ENCODE measurements at places on chromosomes 5 and 9. TPM values are rescaled to one million over a fixed set of nuclear protein-coding genes. Genes with fewer than 3 reads are reported as not detected.

GRCh38 chr5:149011084-149011483, 51.8 kb downstream of the SH3TC2 start:
- H3K27ac ChIP-seq, result no peak overlapping the region
- H3K4me3 ChIP-seq, result no peak overlapping the region
- no peaks in the 10 kb centered on the region for H3K4me1 ChIP-seq
- no peaks in the 10 kb centered on the region for H3K27me3 ChIP-seq
- no peaks in the 10 kb centered on the region for H3K36me3 ChIP-seq
- DNase-seq, result no peak

Gene NR5A1
- 38.8 TPM for total RNA-seq

DNA sequence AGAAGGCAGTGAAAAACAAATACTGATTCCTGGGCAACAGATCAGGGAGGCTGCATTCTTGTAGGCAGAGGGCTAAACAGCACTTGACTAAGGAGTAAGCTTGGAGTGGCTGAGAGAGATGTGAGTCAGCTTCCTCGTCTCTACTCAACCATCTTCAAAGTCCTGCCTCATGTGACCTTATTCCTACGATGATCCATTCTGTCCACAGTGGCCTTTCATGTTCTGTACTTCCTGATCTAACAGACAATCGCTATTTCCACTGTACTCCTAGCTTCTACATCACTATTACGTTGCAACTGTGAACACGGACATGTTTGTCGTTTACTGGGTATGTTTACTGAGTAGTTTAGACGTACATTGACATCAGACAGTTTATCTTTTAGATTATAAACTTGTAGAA, 365.4 kb downstream of the ARL15 start:
- H3K4me3 ChIP-seq, result no peak overlapping the region
- DNase-seq, result peak; percentile 42
- peaks cover 11% of the 10 kb centered on the region for H3K4me1 ChIP-seq
- H3K27ac ChIP-seq, result no peak overlapping the region
- no peaks in the 10 kb centered on the region for H3K27me3 ChIP-seq
- H3K36me3 ChIP-seq, result no peaks in the 10 kb centered on the region

Gene MSANTD3
- 19.8 TPM for total RNA-seq

DNA sequence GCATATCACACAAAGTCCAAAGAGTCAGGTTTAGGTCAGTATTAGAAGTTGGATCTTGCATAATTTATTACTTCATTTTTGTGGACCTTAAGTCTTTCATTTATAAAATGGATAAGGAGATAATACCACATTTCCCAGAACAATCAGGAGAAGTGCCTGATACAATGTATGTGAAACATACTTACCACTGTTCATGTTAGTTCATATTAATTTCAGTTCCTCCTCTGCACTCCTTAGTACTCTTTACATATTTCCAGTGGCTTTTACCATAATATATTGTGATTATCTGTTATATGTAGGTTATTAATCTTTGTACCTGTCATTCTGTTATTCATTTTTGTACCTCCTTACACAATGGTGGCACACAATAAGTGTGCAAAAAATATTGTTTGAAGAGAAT, 214.4 kb downstream of the ARL15 start:
- H3K27ac ChIP-seq, result no peak overlapping the region
- H3K36me3 ChIP-seq, result no peaks in the 10 kb centered on the region
- no peak for DNase-seq
- no peaks in the 10 kb centered on the region for H3K27me3 ChIP-seq
- H3K4me3 ChIP-seq, result no peak overlapping the region

GRCh38 chr9:2477755-2478154, 143.8 kb upstream of the VLDLR start:
- no peak overlapping the region for H3K4me3 ChIP-seq
- DNase-seq, result peak; percentile 7
- H3K36me3 ChIP-seq, result no peaks in the 10 kb centered on the region
- no peaks in the 10 kb centered on the region for H3K27me3 ChIP-seq
- H3K4me1 ChIP-seq, result peaks cover 12% of the 10 kb centered on the region
